ENCODE measurements at places on chromosomes 3 and 15.

DNA sequence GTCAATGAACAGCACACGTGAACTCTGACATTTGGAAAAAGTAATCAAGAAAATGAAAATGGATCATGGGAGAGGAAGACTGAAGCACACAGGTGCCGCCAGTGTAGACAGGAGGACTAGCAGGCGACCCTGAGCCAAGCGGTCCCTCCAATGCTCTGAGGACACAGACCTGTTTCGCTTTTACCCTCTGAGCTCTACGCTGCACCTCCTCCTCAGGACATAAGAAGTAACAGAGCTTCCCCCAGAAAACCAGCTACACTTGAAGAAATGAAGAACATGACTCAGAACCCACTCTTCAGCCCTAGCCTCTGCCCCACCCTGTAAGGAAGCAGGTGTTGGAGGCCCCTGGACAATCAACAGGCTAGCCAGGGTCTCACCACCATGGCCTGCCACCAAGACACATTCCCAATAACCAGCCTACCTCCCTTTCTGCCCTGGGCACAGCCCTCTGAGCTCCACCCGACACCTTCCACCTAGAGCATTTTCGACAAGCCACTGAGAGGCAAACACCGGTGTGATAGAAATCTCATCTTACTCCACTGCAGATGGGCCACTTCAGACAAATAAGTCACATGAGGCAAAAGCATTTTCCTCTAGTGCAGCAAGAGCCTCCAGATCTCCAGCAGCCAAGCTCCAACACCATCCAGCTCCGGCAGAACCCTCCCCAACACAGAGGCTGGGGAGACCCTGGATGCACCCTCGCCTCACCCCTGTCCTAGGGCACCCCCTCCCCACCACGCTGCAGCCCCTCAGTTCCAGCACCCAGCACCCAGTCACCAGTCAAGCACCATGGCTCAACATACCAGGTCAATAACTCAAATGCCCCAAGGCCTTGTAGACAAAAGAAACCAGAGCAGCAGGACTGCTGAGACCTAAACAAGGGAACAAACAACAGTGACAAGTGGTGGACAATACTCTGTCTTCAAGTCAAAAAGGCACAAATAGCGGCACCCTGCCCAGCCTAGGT, 11.4 kb downstream of the FAM174B start:
- DNase-seq, result no peak

DNA sequence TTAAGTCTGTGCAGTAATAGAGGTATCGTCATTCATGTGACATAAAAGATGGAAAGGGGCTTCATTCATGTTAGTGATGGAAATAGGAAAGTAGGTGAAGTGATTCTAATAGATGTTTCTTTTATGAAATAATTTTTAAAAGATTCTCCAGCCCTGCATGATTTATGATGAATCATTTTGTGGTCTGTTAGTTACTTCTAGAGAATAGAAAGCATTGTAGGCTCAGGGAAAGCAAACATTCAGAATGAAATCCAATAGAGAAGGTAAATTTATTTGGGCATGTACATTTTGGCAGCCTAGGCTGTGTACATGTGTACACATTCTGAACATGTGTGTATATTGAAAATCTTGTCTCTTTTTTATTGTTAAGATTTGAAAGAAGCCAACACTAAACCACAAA, 23.1 kb downstream of the PPARG start:
- DNase-seq, result no peak

GRCh38 chr3:86960550-86960949, 30.4 kb downstream of the VGLL3 start:
- DNase-seq, result no peak

DNA sequence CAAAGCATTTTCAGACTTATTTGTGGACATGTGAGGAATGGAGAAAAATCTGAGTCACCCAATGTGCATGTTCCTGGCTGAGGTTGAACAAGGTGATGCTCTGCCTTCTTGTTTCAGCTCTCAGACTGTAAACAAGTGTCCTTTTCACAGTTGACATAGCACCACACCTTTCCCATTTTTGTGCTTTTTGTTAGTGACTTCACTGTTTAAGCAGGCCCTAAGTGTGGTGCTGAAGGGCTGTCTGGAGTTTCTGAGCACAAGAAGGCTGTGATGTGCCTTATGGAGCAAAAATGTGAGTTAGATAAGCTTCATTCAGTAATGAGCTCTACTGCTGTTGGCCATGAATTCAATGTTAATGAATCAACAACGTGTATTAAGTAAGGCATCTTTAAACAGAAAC, 20.4 kb downstream of the ABI3BP start:
- no peak for DNase-seq

DNA sequence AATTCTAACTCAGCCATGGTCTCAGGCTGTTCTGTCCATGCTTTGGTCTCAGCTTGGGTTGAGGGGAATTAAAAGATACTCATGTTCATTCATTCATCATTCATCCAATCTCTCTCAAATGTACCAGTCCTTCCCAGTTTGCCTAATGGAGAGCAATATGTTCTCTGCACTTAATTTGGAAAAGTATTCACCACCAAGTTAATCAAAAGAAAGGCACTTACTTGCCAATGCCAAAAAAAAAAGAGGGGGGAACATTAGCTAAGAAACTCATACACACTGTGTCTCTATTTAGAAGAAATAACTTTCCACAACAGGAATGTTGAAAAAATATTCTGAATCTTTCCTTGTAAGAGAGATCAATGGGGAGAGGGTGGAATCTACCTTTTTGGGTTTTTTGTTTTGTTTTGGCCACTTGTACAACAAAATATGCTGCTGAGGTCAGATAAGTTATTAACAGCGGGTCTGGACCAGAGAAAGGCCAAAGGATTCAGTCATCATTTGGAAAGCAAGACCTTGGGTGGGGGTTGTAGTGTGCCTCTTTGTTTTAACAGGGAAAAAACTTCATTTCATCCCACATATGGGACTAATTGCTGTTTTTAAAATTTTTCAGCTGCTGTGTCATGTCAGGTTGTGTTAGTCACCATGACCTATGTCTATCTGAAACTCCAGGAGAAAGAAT, 152.3 kb downstream of the FBN1 start:
- DNase-seq, result no peak

GRCh38 chr3:198064420-198064819, 104.4 kb downstream of the LMLN start:
- DNase-seq, result no peak

- peak; percentile 44 for DNase-seq
Measured at GRCh38 chr15:99252326-99252725, 1.0 kb downstream of the LRRC28 start.

DNA sequence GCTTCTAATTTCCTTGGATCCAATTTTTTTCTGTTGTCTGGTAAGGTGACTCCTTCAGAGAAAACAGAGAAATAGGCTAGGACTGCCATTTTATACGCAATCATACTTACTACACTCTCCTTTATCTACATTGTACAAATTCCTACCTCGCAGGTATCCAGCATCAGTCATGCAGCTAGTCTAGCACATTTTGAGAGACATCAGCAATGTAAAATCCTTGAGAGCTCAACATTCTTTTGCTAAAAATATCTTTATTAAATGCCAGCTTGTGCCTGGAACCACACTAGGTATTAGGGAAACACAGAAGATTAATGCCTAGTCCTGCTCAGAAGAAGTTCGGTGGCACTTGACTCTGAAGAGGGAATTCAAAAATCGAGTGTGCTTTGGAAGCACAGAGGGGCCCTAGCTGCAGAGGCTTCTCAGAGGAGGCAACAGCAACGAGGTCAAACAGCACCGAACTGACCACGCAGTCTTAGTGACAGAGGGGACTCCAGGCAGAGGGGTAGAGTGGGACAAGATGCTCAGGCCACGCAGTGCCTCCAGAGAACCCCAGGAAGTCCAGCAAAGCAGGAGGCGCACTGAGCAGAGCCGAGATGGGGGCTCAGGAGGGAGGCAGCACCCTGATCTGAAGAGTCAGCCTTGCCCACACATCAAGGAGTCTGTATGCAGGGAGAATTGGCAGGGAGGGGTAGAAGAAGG, 3.5 kb downstream of the FAM174B start:
- no peak for DNase-seq

DNA sequence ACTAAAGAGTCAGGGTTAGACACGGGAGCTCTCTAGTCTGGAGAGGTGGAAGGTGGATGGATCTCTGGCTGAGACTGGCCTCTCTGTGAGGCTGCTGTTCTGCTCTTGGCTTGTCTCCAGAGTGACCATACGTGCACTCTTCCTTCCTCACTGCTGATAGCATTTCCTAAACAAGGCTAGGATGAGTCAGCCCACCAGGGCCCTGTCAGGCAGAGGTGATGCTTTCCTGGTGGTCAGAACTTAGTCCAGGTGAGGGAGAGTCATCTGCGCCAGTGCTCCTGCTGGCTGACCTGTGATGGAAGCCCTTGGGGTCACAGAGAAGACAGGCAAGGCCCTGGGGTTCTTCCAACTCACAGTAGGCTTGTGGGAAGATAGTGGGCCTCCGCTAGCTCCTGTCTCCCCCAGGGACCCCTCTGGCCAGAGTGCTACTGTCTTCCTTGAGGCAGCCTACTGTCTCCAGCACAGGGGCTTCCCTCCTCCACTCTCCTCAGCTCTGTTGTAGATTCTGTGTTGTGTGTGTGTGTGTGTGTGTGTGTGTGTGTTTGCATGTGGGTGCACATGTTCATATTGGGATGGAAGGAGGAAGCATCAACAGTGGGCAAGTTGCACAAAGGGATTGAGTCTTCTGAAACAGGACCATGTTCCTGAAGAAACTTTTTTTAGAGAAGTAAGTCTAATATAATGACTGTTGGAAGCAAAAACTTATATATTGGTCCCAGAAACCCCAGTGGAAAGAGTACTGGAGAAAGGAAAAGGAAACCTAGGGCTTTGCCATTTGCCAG, 16.5 kb downstream of the ALPK3 start:
- DNase-seq, result no peak

- no peak for DNase-seq
Measured at GRCh38 chr3:30135190-30135589, 471.2 kb upstream of the TGFBR2 start.

DNA sequence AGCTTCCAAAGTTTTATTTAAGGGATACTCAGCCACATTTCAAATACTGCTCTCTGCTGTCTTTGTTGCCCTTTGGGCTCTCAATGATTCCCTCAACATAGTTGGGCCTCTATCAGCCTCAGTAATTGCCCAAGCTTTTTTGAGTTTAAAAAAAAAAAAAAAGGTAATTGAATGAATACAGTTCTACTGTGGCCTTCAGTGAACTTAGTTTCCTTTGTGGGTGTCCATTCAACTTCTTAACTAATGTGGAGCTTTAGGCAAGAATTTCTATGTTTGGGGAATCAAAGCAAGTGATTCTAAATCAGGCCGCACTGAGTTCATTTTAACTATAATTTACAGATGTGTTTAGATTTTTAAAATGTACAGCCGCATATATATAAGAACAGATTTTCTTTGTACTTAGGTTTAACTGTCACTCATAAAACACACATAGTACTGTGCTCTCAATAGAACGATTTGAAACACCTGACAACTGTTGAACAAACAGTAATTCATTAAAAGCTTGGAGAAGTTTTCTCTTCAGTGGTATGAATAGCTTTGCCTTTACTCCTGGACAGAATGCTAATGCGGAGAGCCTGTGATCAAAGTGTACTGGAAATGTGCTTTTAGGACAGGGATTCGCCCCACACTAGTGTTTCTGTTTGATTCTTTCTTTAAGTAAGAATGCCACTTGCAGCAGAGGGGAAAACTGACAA, 844.9 kb upstream of the SEMA6D start:
- DNase-seq, result no peak

DNA sequence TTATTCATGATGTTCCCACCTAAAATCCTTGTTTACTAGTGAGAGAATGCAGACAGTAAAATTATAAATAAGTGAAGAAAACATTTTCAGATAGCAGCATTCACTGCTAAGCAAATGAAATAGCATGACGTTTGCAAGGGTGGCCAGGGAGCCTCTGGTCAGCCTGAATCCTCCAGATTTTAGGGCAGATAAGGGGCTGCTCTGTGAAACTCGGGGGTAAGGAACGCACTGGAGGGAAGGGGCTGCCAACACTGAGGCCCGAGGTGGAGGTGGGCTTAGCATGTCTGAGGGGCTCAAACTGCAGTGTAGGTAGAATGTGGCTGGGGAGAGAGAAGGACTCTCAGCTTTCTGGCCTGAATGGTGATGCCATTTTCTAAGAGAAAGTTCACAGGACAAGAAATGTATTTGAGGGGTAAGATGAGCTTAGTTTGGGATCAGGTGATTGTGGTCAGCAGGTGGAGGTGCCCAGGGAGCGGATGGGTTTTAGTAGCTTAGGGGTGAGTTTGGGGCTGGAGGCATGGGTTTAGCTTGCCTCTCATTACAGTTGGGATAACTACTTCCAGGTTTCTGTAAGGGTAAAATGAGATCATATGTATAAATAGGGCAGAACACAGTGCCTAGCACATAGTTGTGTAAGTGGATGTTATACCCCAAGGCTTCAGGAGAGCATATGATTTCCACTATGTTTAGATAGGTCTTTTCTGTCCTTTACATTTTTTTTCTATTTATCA, 20.5 kb downstream of the GPR171 start:
- DNase-seq, result no peak

DNA sequence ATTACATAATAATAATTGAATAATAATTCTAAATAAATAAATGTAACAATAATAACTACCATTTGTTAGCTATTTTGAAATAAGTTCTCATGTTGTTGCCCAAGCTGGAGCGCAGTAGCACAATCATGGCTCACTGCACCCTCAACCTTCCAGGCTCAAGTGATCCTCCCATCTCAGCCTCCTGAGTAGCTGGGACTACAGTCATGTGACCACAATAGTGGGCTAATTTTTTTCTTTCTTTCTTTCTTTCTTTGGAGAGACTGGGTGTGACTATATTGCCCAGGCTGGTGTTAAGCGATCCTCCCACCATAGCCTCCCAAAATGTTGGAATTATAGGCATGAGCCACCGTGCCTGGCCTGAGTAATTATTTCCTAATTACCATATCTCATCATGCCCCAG, 30.9 kb upstream of the KCNMB3 start:
- no peak for DNase-seq

GRCh38 chr3:41317718-41318117, 118.4 kb downstream of the CTNNB1 start:
- DNase-seq, result no peak

- DNase-seq, result peak; percentile 61
Measured at GRCh38 chr15:58748852-58749531, 515 bp downstream of the ADAM10 start.

- DNase-seq, result no peak
Measured at GRCh38 chr3:99774467-99774866, 43.2 kb upstream of the CMSS1 start.

DNA sequence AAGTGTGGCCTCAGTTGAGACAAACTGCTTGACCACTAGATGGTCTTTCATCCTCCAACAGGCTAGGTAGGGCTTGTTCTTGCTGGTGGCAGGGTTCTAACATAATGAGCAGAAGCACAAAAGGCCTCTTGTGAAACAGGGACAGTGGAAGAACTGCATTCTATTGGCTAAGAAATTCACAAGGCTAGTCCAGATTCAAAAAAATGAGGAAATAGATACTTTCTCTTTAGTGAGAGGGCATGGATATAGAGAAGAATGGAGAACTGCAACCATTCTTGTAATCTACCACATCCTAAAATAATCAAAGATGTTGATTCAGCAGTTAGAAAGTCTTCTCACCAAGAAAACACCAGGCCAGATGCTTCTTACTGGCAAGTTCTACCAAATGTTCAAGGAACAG, 143.7 kb upstream of the LRIG1 start:
- DNase-seq, result no peak

DNA sequence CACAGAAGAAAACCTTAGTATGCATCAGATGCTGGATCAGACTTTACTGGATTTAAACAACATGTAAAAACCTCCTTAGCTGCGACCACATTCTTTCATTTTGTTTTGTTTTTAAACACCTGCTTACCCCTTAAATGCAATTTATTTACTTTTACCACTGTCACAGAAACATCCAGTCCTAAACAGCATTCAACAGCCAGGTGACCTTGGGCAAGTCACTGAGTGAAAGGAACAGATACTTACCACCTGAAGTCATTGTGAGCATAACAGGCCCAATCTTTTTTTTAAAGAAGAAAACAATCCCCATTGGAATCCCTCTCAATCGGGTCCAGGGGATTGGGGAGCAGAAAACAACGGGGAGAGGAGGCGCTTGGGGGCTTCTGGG, 390 bp downstream of the STARD5 start:
- DNase-seq, result no peak
